Activated naive CD8-positive, alpha-beta T cell treated with anti-CD3 and anti-CD28 coated beads, Interleukin-2, amount 50 U/mL, for 16 hours (primary cell): ENCODE measurements at places on chromosomes 6 and 20.

DNA sequence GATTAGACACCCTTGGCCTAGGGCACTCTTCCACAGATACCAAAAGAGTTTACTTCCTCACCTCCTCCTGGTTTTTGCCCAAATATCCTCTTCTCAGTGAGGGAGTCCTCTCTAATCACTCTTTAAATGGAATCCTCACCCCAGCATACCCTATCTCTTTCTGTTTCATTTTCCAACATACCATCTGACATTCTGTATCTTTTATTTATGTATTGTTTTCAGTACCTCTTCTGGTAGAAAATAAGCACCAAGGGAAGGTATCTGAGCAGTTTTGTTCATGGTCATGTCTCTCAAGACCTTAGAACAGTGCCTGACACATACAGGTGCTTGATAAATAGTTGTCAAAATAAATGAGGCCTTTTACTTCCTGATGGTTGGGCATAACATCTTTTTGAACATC, 55.1 kb downstream of the KIAA0408 start:
- no peak for DNase-seq

DNA sequence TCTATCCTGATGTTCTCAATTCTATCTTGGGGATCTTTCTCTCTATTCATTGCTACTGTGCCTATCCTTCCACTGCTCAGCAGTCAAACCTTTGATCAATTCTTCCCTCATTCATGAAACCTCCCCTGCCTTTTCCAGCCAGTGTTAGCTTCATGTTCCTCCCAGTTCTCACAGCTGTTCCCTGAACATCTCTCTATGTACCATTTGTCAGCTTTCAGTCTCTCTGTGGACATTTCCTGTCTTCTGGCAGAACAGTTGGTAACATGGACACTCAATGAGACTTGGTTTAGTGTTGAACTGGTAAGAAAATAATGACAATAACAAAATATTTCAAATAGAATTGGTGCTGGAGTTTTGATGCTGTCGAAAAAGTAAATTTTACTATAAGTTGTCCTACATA, 26.2 kb downstream of the SPTLC3 start:
- DNase-seq: no peak

- DNase-seq: no peak
Observed at GRCh38 chr6:91081452-91082067, 494.7 kb upstream of the MAP3K7 start.

GRCh38 chr6:8237668-8238067, 135.3 kb upstream of the EEF1E1 start:
- DNase-seq: no peak

GRCh38 chr20:25059866-25060465, 2.0 kb upstream of the ACSS1 start:
- DNase-seq: no peak
